ENCODE measurements at places on chromosomes 1 and 21. TPM values are rescaled to one million over a fixed set of nuclear protein-coding genes. Genes with fewer than 3 reads are reported as not detected.
A peak's percentile ranks its signal among the peaks of the same experiment; 100 is the strongest.

GRCh38 chr1:84742653-84743052 lies 52.4 kb upstream of the SSX2IP start:
- no peak overlapping the region for H3K27ac ChIP-seq
- peaks cover 4% of the 10 kb centered on the region for H3K4me1 ChIP-seq
- no peaks in the 10 kb centered on the region for H3K27me3 ChIP-seq
- no peaks in the 10 kb centered on the region for H3K36me3 ChIP-seq

The ASTN1 gene
- not detected for total RNA-seq

- H3K4me1 ChIP-seq, result peaks cover 2% of the 10 kb centered on the region
- H3K36me3 ChIP-seq, result no peaks in the 10 kb centered on the region
- no peak for DNase-seq
- H3K4me3 ChIP-seq, result no peak overlapping the region
- H3K27ac ChIP-seq, result no peak overlapping the region
Observed at GRCh38 chr1:205594846-205595245, 37.0 kb downstream of the ELK4 start.

DNA sequence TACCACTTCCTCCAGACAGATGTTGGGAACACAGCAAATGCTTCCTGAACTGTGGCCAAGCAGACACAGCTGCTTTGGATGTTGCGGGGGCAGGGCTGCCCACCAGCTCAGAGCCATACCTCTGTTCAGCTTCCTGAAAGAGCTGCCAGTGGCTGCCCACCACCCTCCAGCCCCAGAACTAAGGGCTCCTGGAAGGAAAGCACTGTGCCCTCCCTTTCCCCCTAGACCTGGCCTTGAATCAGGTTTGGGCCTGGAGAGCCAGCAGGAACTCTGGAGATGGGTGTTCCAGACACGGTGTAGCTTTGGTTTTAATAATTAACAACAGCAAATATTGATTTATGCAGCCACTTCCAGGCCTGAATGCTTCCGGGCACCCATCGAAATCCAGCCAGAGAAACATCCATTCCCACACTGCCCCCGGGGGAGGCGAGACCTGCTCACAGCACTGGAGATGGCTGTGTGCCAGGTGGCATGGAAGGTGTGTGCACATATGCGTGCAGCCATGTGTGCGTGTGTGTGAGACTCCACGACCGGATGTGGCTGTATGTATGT lies 45.7 kb downstream of the RAP1GAP start:
- H3K4me1 ChIP-seq, result peaks cover 44% of the 10 kb centered on the region
- H3K27ac ChIP-seq, result peak overlapping the region; percentile 21

The BLZF1 gene
- 30.6 TPM for total RNA-seq

DNA sequence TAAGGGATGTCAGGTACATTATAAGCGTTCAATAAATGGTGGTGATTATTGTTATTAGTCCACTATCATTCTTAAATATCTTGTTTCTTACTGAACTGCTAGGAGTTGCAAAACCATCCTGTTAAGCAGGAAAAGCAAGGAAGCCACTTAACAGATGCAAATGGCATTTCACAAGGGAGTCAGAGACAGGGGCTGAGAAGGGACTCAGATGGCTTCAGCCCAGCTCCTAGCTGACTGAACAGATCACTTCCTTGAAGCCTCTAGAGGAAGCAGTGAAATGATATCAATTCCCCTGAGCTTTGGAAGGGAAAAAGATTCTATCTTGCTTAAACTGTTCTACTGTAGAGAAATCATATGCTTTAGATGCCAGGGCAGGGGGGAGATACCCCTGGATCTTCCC lies 151.5 kb downstream of the ST6GALNAC5 start:
- H3K4me3 ChIP-seq, result no peak overlapping the region
- H3K27ac ChIP-seq, result no peak overlapping the region
- DNase-seq, result peak; percentile 58
- H3K36me3 ChIP-seq, result no peaks in the 10 kb centered on the region

- H3K36me3 ChIP-seq, result no peaks in the 10 kb centered on the region
- peaks cover 13% of the 10 kb centered on the region for H3K4me1 ChIP-seq
- no peaks in the 10 kb centered on the region for H3K27me3 ChIP-seq
- no peak overlapping the region for H3K27ac ChIP-seq
Observed at GRCh38 chr1:67336783-67337182, 29.1 kb downstream of the IL12RB2 start.

GRCh38 chr1:59212706-59213105 lies 84.2 kb upstream of the FGGY start:
- H3K4me3 ChIP-seq, result no peak overlapping the region
- peaks cover 17% of the 10 kb centered on the region for H3K4me1 ChIP-seq
- no peak overlapping the region for H3K27ac ChIP-seq

DNA sequence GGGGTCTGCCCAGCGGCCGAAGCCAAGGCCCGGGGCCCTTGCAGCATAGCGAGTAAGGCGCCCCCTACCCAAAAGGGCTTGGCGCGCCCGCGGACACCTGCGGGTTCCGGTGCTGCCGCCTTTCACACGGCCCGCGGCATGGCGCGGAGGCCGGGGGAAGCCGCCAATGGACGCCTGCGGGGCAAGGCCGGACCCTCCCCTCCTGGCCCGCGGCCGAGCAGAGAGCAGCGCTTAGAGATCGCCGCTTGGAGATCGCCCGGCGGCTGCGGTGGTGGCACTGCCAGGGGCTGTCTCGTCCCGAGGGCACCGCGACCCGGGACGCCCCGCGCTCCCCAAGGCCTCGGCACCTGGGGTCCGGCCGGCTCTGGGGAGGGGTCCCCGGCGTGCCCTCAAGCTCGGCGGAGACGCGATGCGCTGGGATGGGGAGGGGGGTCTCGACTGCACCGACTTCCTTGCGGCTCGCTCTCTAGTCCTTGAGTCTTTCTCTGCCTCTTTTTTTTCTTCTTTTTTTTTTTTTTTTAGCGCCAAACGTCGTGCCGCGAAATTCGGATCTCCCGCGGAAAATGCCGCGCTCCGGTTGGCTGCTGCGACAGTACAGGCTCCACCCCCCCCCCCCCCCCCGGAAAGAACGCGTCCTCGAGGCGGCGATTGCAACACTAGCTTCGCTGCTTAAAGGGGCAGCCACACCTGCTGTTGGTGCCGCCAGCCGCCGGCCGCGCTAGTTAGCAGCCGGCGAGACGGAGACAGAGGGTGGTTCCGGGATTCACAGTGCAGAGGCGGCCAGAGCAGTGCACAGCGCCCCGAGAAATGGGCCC lies at the start of gene E2F2:
E2F2 (minus strand) TSS at position 487 of the 815 bp plus-strand sequence; CDS start at position 47, 440 bp downstream.
- H3K4me3 ChIP-seq, result peak within 1 kb of the TSS; percentile 71
- DNase-seq, result peak; percentile 81
- peaks cover 48% of the 10 kb centered on the region for H3K4me1 ChIP-seq
- peak within 1 kb of the TSS; percentile 29 for H3K27ac ChIP-seq
- no peaks in the 10 kb centered on the region for H3K27me3 ChIP-seq

GRCh38 chr1:40508375-40509341 lies at the start of gene EXO5:
EXO5 (plus strand) TSS chr1:40508767; CDS start chr1:40514545, 5,778 bp downstream.
- H3K36me3 ChIP-seq, result no peaks in the 10 kb centered on the region
- H3K27me3 ChIP-seq, result no peaks in the 10 kb centered on the region
- DNase-seq, result peak; percentile 45
- H3K27ac ChIP-seq, result no peak within 1 kb of the TSS

Data from PC-3 (cell line).